Hippocampal formation (tissue), 2 donors: ENCODE measurements at places on chromosomes 2 and 18.

DNA sequence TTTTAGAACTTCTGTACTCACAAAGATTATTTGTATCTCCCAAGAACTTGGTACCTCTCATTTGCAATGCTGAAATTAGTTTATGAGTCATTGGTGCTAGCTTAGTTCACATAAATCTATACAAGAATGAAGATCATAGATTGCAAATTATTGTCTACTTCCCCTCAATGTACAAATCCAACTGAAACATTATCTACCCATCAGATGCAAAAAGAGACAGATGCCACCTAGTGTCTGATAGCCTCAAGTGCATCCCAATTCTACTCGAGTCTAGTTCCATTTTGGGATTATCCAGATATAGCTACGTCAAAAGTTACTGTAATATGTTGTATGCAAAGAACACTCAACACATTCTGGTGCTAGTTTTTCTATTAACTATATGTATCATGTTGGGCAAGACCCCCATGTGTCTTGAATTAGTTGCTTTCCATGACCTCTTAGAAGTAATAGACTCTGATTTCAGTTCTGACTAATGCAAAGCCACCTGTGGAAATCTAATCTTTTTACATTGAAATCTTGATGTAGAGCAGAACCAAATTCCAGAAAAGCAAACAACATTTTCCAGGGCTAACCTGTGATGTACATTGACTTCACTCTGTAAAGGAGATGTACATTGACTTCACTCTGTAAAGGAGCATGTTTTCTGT is 210.0 kb downstream of the RBM43 start:
- DNase-seq, result no peak

- no peak for DNase-seq
These were observed 184.7 kb downstream of the DSEL start for GRCh38 chr18:67331857-67332256.

- no peak for DNase-seq
These were observed 126.8 kb downstream of the SEPTIN10 start for GRCh38 chr2:109486711-109487535.

- no peak for DNase-seq
These were observed 79.7 kb downstream of the HS1BP3 start for GRCh38 chr2:20571231-20571630.

DNA sequence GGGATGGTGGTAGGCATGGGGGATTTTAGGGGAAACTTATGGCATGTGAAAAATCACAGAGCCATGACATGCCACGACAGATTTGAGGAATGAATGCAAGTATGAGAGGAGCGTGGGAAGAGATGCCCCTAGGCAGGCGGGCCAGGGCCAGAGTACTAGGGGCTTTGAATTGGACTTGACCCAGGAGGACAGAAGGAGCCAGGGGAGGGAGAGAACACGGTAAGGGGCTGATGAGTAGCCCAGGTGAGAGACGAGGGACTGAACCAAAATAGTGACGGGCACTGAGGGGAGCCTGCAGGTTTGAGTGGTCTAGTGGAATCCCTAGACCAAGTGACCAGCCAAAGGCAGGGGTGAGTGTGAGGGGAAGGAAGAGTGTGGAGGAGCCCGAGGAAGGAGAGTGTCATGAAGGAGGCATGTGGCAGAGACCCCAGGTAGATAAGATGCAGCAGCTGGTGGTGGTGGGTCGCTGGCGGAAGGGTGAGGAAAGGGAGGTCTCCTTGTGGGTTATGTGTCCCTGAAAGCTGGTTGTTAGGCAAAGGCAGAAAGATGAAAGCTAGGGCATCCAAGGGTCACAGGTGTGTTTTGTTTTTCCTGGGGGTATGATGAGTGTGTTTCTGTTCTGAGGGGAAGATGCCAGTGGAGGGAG is 48.7 kb downstream of the ZBTB7C start:
- DNase-seq, result no peak

DNA sequence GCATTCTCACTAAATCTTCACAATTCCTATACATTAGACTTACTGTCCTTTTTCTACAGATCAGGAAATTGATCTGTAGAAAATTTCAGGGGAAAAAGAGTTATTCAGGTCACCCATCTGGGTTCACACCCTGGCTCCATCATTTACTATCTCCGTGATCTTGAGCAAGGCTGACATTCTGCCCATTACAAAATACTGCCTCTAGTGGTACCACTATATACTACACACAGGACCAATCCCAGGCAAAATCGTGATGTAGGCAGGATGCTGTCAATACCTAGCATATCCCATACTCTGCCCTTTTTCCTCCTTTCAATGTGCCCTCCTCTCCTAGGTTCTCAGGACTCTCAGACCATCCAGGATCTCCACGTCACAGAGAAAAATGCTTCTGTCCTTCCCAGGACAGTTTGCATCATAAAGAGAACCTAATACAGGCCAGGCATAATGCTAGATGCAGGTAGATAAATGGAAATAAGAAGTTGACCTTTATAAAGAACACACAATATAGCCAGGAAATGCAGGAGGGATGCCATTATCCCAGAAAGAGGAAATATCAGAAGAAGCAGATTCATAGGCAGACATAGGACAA is 101.9 kb downstream of the CDH20 start:
- DNase-seq, result no peak

GRCh38 chr2:159710601-159711180 is 1.6 kb upstream of the MARCHF7 start:
- no peak for DNase-seq

DNA sequence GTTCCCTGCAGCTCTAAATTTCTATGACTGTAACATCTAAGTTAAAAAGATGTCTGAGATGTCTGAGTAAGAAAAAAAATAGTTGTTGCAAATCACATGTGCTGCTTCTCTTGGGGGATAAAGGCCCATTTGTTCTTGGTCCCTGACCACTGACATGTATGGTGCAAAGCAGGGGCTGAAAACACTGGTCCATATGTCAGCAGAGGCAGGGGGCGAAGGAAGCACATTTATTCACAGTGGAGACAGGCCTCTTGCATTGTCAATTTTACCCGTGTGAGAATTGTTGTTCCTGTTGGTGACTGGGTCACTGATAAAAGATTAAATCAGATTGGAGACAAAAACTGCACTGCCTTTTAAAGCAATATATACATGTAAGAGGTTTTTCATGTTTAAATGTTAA is 38.8 kb downstream of the PRKCE start:
- DNase-seq, result no peak

GRCh38 chr2:9532421-9532820 is 23.2 kb downstream of the ADAM17 start:
- no peak for DNase-seq

DNA sequence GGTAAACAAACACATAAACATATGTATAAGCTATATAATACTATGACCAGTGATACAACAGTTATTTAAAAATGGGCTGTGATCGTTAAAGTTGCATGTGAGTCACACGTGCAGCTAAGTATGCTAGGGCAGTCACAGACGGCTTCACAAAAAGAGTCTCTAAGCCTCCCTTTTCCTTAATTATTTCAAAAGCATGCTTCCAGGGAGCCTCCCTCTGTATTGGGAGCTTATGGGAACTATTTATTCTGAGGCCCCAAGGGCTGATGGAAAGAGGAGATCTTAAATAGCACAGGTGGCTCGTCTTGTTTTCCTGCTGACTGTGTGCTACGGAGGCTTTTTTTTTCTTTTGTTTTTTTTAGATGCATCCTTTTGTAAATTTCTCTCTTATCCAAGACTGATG is 94.3 kb downstream of the ADCYAP1 start:
- no peak for DNase-seq

GRCh38 chr18:32442575-32442974 is 28.1 kb downstream of the GAREM1 start:
- no peak for DNase-seq

DNA sequence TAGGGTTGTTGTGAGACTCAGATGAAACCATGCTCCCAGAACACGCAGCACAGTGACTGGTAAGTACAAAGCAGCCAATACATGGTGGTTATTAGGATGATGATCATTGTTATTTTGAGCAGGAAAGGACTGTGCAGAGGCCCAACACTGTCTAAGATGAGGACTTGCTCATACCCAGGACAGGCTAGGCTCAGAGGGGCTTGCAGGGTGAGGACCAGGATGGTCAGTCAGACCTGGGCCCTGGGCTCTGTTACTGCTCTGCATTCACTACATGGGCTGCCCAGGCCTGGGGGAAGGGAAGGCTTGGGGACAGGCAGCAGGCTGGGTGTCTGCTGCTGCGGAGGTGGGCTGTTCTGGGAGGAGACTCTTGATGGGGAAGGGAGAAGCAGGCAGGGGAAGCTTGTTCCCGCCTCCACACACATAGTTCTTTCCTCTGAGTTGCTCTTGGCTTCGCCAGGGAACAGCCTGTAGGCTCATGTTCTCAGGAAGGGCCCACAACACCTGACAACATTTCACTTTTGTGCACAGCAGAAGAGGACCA is 17.5 kb downstream of the CAPN13 start:
- no peak for DNase-seq

- DNase-seq, result no peak
These were observed 38.1 kb downstream of the AFTPH start for GRCh38 chr2:64562148-64562784.

- DNase-seq, result no peak
These were observed 990.9 kb upstream of the ACVR2A start for GRCh38 chr2:146853741-146854444.

DNA sequence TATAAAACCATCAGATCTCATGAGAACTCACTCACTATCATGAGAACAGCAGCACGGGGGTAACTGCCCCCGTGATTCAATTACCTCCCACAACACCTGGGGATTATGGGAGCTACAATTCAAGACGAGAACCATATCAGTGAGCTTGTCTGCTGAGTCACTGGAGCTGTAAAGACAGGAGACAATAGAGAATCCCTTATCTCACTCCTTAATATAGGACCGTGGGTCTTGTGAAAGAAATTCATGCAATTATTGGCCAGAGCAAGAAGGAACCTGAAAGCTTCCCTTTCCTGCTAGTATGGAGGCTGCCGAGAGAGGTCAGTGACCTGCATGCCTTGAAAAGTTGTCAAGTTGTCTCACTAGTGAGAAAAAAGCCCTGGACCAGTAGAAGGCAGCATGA is 9.5 kb upstream of the TNFAIP6 start:
- no peak for DNase-seq

- DNase-seq, result no peak
These were observed 146.2 kb upstream of the MSH6 start for GRCh38 chr2:47636596-47637264.

- DNase-seq, result no peak
These were observed 21.7 kb upstream of the NRP2 start for GRCh38 chr2:205660521-205661124.

- DNase-seq, result no peak
These were observed 27.3 kb downstream of the ITGAV start for GRCh38 chr2:186617148-186617547.

GRCh38 chr18:34604591-34604990 is 105.5 kb upstream of the DTNA start:
- DNase-seq, result no peak

DNA sequence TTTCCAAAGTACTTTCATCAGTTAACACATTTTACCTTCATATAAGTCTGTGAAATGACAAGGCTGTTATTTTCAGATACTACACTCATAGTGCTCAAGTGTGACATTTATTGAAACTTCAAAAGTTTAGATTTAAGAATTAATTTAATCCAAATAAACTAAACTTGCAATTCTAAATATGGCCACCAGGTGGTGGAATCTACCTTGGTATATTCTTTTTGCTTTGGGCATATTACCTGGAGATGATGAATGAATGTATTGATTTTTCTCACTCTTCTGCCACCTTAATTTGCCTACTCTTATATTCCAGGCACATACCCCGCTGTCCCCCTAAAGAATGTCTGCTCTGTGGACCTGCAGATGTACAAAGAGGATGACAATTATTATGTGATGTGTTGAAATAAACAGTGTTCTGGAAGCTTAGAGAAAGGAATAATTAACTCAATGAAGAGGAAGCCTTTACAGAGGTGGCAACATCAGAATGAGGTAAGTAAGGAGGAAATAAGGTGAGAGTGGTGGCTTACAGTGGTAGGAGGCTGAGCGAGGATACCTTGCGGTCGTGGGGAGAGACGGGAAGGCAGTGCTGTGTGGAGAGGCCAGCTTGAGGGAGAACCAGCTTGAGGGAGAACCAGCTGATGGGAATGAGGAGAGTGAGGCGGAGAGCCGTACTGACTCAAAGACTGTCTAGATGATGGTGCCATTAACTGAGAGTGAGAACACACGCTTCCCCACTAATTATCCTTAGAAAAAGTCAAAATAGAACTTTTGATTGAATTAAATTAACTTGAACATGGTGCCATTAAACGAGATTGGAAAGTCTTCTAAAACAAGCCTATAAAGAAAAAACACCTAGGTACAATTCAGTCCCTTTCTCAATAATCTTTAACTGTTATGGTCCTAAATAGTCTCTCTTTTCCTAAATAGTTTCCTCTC is 179.5 kb downstream of the CELF4 start:
- DNase-seq, result no peak

- no peak for DNase-seq
These were observed 4.5 kb downstream of the GFPT1 start for GRCh38 chr2:69382547-69382946.
